T-cell (primary cell): ENCODE measurements at places on chromosomes 6 and 20.

DNA sequence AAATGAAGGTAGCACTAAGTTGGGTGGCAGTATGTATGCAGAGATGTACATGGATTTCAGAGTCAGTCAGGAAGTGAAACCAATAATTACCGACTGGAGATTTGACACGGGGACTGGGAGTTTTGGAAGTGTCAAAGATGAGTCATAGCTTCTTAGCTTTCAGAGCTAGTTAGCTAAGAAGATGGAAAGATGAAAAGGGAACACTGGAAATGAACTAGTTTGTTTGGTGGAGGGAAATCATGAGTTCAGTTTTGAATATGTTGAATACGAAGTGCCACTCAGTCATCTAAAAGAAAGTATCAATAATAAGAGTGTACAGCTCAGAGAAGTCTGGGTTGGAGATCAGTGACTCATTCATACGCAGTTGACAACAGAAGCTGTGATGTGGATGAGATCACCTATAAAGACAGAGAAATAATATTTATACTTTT is 7.5 kb downstream of the ESF1 start:
- DNase-seq = no peak

GRCh38 chr20:1402149-1402548 is 9.3 kb upstream of the FKBP1A start:
- no peak for DNase-seq

DNA sequence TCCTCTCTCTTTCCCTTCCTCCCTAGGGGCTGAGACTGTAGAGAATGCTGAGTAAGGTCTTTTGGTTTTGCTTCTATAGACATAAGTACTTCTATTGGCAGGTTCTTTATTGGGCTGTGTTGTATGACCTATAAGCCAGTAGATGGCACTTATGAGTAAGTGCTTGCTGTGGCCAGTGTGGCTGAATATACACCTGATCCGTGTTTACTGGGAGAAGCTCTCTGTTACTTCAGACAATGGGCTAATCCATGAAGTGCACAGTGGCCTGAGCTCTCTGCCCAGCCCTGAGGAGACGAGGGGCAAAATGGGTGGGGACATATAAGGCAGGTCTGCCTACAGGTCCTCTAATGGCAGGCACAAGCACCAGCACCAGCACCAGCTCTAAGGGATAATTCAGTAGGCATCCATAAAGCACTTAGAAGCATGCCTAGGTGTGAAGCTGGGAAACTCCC is 610.3 kb downstream of the RNF144B start:
- no peak for DNase-seq

DNA sequence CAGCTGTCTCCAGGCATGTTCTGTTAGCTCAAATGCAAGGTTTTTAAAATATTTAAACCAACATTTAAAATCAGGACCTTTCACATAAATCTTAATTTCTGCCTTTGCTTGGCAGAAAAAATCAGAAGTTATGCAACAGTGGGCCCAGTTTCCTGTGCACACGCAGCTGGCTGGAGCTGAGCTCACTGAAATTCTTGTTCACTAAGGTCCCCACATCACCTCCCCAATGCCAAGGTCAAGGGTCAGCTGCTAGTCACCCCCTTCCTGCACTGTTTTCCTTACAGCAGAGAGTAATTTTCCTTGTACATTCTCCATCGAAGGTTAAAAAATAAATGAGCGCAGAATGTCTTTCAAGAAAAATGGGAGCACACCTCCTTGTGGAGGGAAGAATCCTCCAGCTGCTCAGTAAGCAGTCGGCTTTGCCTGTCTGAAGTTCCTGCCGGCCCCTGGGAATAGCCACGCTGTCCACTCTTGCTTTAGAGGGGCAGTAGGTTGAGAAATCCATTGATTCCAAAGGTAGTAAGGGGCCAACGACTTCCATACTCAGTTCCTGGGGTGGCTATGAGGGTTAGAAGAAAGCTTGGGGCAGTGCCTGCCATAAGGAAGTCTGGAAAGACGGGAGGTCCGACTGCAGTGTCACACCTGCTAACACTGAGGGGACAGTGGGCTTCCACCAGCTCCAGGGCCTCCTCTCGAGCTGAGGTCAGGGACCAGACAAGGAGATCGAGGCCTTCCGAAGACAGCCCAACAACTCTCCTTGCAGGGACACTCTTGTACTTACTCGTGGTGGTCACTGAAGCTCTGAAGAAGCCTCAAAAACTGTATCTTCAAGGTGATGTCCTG is 56.8 kb downstream of the MYH7B start:
- no peak for DNase-seq

- DNase-seq = no peak
Measured at GRCh38 chr6:65126667-65127066, 580.4 kb downstream of the EYS start.

GRCh38 chr6:24923885-24924401 is 11.8 kb downstream of the RIPOR2 start:
- DNase-seq = no peak

DNA sequence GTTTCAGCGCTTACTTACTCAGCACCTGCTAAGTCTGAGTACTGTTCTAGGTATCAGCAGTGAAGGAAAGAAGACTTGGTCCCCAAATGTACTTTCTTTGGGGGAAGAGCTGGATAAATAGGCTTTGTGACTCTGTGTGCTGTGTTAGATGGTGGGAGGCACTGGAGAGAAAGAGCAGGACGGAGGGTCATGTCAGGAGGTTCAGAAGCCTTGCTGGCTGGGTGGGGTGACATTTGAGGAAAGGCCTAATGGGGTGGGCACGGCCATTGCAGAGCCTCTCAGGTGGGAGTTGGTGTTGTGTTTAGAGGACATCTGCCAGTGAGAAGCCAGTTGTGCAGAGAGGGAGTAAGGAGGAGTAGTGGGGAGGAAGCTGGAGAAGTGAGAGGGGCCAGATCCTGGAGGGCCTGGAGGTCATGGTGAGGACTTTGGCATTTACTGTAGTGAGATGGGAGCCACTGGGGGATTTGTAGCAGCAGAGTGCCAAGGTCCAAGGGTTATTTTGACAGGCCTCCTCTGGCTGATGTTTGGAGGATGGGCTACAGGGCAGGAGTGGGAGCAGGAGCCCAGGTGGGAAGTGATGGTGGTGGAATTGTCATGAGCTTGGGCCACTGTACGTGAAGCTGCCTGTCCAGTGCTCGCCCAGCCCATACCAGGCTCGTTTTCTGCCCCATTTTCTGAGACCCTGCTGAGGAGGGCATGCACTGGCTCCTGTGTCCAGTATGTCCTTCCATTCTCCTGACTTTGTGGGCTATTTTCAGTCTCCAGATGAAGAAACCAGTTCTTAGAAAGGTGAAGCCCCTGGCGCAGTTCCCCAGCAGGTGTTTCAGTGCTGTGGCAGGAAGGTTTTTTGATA is 886 bp downstream of the SDCBP2 start:
- DNase-seq = no peak

DNA sequence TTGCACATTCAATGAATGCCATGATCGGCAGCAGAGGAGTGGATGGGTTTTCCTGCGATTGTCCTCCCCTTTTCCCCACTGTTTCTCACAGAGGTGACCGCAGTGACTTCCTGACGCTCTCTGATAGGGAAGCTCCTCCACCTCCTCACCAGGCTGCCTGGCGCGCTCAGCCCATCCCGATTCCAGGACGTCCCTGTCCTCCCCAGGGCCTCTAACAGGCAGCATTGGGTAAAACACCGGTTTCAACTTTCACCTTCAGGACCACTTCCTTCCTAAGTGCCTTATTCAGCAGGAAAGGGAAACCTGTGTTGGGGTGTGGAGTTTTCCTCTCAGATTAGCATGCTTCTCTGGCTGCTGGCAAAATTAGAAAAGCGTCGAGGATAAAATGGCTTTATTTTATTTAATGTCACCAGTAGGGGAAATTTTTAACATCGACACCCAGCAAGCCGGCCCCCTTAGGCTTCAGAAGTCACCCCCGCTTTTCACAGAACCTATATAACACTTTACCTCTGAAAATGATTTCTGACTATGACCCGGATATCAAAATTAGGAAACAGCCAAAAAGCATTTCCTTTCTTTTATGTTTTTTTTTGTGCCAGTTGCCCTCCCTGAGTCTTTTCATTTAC is 570.4 kb upstream of the GJE1 start:
- no peak for DNase-seq

GRCh38 chr6:130453230-130453629 is 87.4 kb downstream of the TMEM200A start:
- DNase-seq = no peak

DNA sequence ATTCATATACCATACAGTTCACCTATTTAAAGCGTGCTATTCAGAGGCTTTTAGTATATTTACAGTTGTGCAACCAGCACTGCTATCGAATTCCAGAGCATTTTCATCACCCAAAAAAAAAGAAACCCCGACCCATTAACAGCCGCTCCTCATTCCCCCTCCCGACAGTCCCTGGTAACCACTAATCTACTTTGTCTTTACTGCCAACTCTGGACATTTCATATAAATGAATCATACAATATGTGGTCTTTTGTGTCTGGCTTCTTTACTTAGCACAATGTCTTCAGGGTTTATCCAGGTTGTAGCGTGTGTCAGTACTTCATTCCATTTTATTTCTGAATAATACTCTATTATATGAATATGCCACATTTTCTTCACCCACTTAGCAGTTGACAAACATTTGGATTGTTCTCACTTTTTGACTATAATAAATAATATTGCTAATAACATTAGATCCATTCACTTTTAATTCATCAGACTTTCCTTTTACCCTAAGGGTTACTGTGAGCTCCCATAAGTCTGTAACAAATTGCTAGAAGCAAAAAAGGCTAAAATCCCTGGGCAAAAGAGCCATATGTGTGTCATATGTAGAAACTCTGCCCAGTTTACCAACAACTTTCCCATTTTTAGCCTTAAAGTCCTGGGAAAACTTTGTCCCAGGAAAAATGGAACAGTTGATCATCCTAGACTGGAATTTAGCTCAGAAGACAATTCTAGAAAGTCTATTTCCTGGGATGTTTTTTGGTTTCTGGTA is 23.2 kb upstream of the ROS1 start:
- DNase-seq = no peak

GRCh38 chr6:152338335-152339125 is 298.6 kb downstream of the SYNE1 start:
- no peak for DNase-seq

DNA sequence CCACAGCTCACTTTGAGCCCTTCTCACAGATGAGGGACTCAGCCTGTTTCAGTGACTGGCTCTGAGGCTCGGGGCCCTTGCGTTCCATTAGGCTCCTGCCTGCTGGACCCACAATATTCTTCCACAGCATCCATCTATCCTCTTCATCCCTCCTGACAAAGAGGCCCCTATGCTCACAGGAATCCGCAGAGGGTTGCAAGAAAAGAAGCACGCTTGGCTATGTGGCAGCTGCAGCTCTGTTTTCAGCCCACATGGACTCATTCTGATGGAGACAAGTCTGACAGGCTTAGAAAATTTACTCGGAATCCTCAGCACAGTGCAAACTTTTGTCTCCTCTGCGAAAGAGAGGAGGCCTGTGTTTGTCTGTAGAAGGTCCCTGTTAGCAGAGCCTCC is 207.5 kb downstream of the SYNDIG1 start:
- DNase-seq = no peak

- peak; percentile 74 for DNase-seq
Measured at GRCh38 chr6:28988536-28989311, 16.4 kb downstream of the ZNF311 start.

GRCh38 chr6:157563611-157564284 is 182.8 kb downstream of the ZDHHC14 start:
- no peak for DNase-seq

DNA sequence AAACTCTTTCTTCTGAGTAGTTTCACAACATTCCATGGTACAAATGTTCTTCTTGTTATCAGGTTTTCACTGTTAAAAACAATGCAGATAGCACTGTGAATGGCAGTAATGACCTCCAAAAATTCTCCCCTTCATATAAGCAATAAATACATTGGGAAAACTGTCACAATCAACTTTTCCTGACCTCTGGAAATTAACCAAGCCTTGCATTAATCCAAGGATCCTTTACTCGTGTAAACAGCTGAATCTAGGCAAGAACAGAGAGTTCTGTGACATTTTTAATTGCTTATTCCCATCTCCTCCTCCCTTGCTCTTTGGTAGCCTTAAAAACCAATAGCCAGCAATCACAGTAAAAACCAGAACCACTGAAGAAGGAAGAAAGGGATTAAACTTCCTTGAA is 37.8 kb downstream of the FOXQ1 start:
- no peak for DNase-seq

GRCh38 chr6:128327890-128328289 is 192.5 kb downstream of the PTPRK start:
- DNase-seq = peak; percentile 14

DNA sequence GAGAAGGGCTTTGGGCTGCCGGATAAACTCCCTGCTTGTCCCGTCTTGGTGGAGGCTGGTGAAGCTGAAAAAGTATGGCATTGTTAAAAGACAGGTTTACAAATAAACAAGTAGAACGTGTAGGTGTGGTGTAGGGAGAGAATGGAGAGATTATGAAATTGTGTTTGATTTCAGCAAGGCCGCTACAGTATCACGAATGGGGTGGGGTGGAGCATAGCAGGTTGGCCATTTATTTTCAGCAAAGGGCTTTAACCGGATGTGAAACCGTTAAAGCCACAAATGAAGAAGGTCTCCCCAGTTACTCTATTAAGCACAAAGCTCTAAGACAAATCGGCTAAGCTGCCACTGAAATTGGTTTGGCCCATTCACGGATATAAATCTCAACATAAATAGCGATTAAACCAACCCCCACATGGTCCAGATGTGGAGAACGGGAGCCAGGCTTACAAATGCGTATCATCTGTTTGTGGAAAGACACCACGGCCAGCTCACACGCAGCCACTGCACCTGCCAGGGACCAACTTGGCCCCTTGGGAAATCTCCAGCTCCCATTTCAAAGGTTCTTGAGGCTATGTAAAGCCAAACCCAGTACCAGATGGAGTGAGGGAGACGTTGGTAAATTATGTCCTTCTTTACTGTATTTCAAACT is 94.0 kb downstream of the ZMYND8 start:
- no peak for DNase-seq

- DNase-seq = peak; percentile 87
Measured at GRCh38 chr6:12060780-12061609, 48.9 kb downstream of the HIVEP1 start.

- no peak for DNase-seq
Measured at GRCh38 chr20:17888044-17888443, 80.5 kb downstream of the SNX5 start.

- DNase-seq = no peak
Measured at GRCh38 chr6:45724511-45724910, 291.1 kb downstream of the CLIC5 start.

- DNase-seq = no peak
Measured at GRCh38 chr20:913306-913849, 2.8 kb downstream of the ANGPT4 start.

- no peak for DNase-seq
Measured at GRCh38 chr20:37315452-37316110, 26.1 kb downstream of the MANBAL start.

DNA sequence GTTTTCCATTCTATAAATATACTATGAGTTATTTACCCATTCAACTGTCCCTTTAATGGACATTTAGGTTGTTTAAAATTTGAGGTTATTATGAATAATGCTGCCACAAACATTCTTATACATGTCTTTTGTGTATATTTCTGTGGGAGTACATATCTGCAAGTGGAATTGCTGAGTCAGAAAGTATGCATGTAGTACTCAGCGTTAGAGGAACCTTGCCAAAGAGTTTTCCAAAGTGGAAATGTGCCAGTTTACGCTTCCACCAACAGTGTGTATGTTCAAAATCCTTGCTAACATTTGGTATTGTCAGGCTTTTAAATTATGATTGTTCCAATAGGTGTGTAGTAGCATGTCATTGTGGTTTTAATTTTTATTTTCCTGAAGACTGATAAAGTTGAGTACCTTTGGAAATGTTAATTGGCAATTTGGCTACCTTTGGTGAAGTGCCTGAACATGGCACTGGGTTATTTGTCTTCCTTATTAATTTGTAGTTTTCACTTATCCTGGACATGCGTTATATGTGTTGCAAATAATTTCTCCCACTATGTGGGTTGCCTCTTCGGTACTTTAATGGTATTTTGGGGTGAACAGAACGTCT is 341.2 kb downstream of the CD83 start:
- no peak for DNase-seq

- peak; percentile 57 for DNase-seq
Measured at GRCh38 chr6:144150710-144151657, 667 bp downstream of the STX11 start.
